Naive thymus-derived CD8-positive, alpha-beta T cell (primary cell): ENCODE measurements at places on chromosomes 6 and 20. TPM values are rescaled to one million over a fixed set of nuclear protein-coding genes. Genes with fewer than 3 reads are reported as not detected.

Gene CALHM5
- not detected for total RNA-seq

DNA sequence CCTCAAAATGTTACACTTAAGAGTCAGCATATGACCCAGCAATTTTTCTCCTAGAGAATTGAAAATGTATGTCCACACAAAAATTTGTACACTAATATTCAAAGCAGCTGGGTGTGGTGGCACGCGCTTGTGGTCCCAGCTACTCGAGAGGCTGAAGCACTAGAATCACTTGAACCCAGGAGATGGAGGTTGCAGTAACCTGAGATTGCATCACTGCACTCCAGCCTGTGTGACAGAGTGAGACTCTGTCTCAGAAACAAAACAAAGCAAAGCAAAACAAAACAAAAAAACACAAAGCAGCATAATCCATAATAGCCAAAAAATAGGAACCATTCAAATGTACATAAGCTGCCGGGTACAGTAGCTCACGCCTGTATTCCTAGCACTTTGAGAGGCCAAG is 1.6 kb upstream of the RPF2 start:
- peaks cover 10% of the 10 kb centered on the region for H3K36me3 ChIP-seq
- H3K4me3 ChIP-seq, result peak overlapping the region; percentile 98
- H3K27ac ChIP-seq, result no peak overlapping the region
- no peak for DNase-seq
- no peaks in the 10 kb centered on the region for H3K27me3 ChIP-seq

GRCh38 chr6:75102301-75102700 is 103.6 kb downstream of the COL12A1 start:
- no peaks in the 10 kb centered on the region for H3K4me1 ChIP-seq
- no peak overlapping the region for H3K27ac ChIP-seq
- H3K27me3 ChIP-seq, result peaks cover 2% of the 10 kb centered on the region
- no peak for DNase-seq

DNA sequence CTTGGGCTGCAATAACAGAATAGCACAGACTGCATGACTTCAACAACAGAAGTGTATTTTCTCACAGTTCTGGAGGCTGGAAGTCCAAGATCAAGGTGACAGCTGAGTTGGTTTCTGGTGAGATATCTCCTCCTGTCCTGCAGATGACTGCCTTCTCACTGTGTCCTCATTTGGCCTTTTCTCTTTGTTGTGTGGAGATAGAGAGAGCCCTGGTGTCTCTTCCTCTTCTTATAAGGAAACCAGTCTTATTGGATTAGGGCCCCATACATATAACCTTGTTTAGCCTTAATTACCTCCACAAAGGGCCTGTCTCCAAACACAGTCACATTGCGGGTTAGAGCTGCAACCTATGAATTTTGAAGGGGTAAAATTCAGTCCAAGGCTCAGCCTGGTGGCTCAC is 57.0 kb upstream of the BMP6 start:
- no peak overlapping the region for H3K27ac ChIP-seq
- no peak for DNase-seq
- H3K4me3 ChIP-seq, result no peak overlapping the region
- no peaks in the 10 kb centered on the region for H3K36me3 ChIP-seq

DNA sequence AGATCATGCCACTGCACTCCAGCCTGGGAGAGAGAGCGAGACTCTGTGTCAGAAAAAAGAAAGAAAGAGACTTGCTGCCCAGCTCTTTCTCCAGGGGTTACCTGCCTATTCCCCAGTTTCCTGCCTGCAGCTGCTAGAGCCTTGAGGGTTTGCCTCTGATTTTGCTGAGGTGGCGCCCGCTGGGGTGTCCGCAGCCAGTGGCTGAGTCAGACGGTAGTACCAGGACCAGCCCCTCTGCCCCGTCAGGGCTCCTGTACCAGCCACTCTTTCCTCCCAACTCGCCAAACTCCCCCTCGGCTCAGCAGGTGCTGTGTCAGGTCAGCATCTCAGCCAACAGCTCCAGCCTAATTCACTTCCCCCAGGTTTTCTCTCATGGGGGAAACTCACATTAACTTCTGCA is 7.4 kb upstream of the LSM14B start:
- peaks cover 28% of the 10 kb centered on the region for H3K4me1 ChIP-seq
- H3K27me3 ChIP-seq, result no peaks in the 10 kb centered on the region
- no peak for DNase-seq
- peaks cover 7% of the 10 kb centered on the region for H3K36me3 ChIP-seq

DNA sequence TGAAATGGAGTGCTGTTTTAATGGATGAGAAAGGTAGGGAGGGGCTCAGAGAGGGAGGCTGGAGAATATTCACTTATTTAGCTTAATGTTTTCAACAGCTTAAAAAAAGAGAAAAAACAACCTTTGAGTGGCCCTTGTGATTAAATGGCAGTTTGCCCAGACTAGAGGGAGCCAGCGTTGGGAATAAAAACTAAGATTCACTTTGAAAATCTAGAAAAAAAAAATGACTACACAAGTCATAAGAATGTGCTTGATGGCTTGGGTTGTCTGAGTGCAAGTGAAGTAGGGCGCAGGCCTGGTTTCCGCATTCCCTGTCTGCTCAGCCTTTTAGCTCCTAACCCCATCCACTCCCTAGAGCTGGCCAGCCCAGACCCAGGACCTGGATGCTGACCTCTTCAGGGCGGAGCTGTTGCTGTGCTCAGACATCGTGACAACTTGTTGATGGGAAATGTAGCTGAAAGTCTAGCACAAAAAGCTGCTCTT is 28.9 kb downstream of the UTRN start:
- peaks cover 1% of the 10 kb centered on the region for H3K27me3 ChIP-seq
- no peak for DNase-seq
- H3K4me3 ChIP-seq, result no peak overlapping the region
- no peak overlapping the region for H3K27ac ChIP-seq
- H3K4me1 ChIP-seq, result peaks cover 24% of the 10 kb centered on the region
- no peaks in the 10 kb centered on the region for H3K36me3 ChIP-seq

DNA sequence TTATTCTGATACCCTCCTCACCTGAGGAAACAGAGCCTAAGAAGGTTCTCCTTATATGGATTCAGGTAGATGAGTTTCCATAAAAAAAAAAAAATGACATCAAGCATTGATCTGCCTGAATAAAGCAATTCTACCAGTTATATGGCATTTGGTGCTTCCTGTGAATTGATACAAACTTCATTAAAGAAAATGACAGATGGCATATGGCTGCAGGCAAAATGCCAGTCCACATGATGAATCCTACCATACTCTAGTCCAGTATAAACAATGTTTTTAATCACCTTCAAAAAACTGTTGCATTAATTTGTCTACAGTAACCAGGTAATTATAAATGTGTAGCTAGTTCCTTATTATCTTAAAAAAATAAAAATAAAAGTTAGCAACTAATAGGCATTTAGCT is 559.2 kb upstream of the FLRT3 start:
- H3K27ac ChIP-seq, result no peak overlapping the region
- DNase-seq, result no peak
- H3K4me1 ChIP-seq, result no peaks in the 10 kb centered on the region
- H3K4me3 ChIP-seq, result no peak overlapping the region
- no peaks in the 10 kb centered on the region for H3K36me3 ChIP-seq
- no peaks in the 10 kb centered on the region for H3K27me3 ChIP-seq

GRCh38 chr6:38220069-38220723 is 400.7 kb downstream of the ZFAND3 start:
- DNase-seq, result no peak
- H3K27me3 ChIP-seq, result no peaks in the 10 kb centered on the region
- no peak overlapping the region for H3K4me3 ChIP-seq
- H3K4me1 ChIP-seq, result no peaks in the 10 kb centered on the region

Gene MYB
- 20.9 TPM for total RNA-seq

- DNase-seq, result no peak
- peaks cover 3% of the 10 kb centered on the region for H3K4me1 ChIP-seq
- no peaks in the 10 kb centered on the region for H3K36me3 ChIP-seq
- no peak overlapping the region for H3K27ac ChIP-seq
Measured at GRCh38 chr20:62323980-62324906, 21.4 kb downstream of the ADRM1 start.

- peaks cover 2% of the 10 kb centered on the region for H3K4me1 ChIP-seq
- peak overlapping the region; percentile 16 for H3K27ac ChIP-seq
- H3K27me3 ChIP-seq, result no peaks in the 10 kb centered on the region
- no peak overlapping the region for H3K4me3 ChIP-seq
Measured at GRCh38 chr20:32707691-32708581, 34.2 kb upstream of the C20orf203 start.

Gene HLA-F
- 717 TPM for total RNA-seq

- peaks cover 73% of the 10 kb centered on the region for H3K4me1 ChIP-seq
- no peaks in the 10 kb centered on the region for H3K27me3 ChIP-seq
- peaks cover 15% of the 10 kb centered on the region for H3K36me3 ChIP-seq
- no peak overlapping the region for H3K4me3 ChIP-seq
- no peak for DNase-seq
Measured at GRCh38 chr6:37910998-37911397, 91.5 kb downstream of the ZFAND3 start.

DNA sequence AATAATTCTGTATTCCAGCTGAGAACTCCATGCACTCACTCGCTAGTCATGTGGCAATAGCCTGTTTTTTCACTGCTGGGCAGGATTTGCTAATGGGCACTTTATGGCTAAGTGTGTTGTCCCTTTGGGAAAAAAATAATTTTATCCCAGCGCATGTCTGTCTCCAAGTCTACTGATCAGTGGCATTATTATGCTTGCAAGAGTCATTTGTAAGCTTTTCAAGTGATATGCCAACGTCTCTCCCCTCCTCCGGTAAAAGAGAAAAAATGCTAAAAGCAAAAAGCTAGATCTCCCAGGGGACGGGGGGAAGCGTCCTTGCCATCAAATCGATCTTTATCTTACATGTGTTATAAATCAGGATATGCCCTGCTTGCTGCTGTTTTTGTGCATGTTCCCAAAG is 407.7 kb downstream of the CDH26 start:
- H3K4me3 ChIP-seq, result no peak overlapping the region
- H3K36me3 ChIP-seq, result no peaks in the 10 kb centered on the region
- no peak overlapping the region for H3K27ac ChIP-seq

DNA sequence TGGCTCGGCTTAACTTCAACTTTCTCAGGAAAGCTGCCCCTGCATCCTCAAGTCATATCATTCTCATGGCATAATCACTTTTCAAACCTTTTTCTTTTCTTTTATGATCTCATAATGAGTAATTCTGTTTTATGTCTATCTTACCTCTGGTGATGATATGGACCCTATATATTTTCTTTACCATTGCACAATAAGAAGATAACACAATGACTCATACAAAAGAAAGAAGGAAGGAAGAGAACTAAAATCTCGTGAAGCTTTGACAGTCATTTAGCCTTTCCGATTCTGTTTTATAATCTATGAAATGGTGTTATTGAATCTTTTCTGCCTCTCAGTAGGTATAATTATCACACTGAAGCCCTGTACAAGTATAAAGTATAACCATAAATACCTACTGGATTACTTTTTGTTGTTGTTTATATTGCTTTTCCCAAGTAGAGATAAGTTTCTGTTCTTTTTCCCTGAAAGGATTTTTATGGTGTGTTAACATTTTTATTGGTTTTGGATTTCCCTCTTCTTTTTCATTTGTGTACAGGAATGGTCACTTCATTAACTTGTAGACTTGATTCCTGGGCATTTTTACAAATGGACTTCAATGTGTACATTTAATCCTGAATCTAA is 300.9 kb downstream of the LAMA2 start:
- no peaks in the 10 kb centered on the region for H3K4me1 ChIP-seq
- no peak overlapping the region for H3K4me3 ChIP-seq
- H3K27me3 ChIP-seq, result peaks cover 5% of the 10 kb centered on the region
- H3K27ac ChIP-seq, result no peak overlapping the region

DNA sequence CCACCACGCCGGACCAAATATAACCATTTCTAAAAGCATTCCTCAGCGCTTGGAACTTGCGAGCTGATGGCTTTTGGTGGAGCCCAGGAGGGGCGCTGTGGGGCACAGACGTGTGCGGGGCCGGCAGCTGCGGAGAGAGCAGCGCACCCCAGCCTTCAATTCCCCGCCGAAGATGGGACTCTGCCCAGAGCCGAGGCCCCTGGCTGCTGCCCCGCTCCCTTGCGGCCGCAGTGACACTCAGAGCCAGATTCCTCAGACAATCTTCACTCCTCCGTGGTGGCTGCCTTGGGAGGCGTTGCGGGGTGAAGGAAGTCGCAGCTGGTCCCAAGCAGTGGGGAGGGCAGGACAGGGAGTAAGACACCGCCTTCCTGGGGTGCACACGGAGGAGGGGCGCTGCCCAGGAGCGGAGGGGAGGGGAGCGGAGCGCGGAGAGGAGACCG is 87.7 kb downstream of the TMEM242 start:
- DNase-seq, result peak; percentile 34
- peak overlapping the region; percentile 86 for H3K27ac ChIP-seq
- H3K4me1 ChIP-seq, result peaks cover 9% of the 10 kb centered on the region

- H3K27ac ChIP-seq, result no peak overlapping the region
- H3K4me3 ChIP-seq, result no peak overlapping the region
- H3K4me1 ChIP-seq, result peaks cover 12% of the 10 kb centered on the region
- DNase-seq, result no peak
- H3K36me3 ChIP-seq, result peaks cover 4% of the 10 kb centered on the region
- H3K27me3 ChIP-seq, result no peaks in the 10 kb centered on the region
Measured at GRCh38 chr20:32849577-32849976, 9.1 kb upstream of the EFCAB8 start.

DNA sequence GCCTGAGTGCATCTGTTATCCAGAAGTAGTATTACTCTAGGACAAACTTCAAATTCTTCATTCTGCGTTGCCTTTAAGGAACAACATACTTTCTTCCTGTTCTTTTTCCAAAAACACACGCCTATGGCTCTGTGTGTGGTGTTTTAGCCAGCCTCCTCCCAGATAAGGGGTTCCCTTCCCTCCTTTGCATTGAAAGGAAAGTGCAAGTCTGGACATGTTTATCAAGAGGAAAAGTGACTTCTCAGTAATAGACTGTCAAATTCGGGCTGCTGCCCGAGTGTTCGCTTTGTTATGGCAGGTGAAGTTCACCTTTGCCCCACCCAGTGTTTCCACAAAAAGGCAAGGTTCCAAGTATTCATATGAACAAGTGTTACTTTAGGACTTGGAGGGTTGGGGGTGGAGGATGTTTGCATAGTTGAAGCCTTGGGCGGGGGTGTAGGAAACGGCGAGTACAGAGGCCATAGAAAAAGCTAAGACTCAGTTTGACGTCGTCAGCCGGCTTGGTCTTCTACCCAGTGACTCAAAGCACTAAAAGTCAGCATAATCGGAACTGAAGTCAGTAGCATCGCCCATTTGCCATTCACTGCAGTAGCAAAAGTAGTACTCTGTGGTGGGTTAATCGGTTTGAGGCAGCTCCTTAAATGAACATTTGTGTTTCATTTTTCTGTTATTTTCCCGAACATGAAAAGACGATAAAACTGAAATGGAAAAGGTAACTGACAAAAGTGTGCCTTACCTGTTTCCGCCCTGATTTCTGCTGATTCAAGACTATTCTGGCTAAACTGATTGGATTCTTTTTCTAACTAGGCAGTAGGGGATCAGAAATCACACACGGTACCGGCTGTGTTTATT is 12.5 kb downstream of the PRDM1 start:
- DNase-seq, result no peak
- peaks cover 64% of the 10 kb centered on the region for H3K4me1 ChIP-seq
- H3K36me3 ChIP-seq, result no peaks in the 10 kb centered on the region
- peak overlapping the region; percentile 89 for H3K4me3 ChIP-seq
- peak overlapping the region; percentile 97 for H3K27ac ChIP-seq

- no peak for DNase-seq
- no peaks in the 10 kb centered on the region for H3K36me3 ChIP-seq
- H3K27ac ChIP-seq, result no peak overlapping the region
- peaks cover 15% of the 10 kb centered on the region for H3K27me3 ChIP-seq
- no peaks in the 10 kb centered on the region for H3K4me1 ChIP-seq
Measured at GRCh38 chr6:32081168-32081990, 27.8 kb downstream of the TNXB start.
